ENCODE measurements at places on chromosomes 1 and 21.

GRCh38 chr1:176765608-176766007 is 302.6 kb downstream of the PAPPA2 start:
- no peaks in the 10 kb centered on the region for H3K27me3 ChIP-seq
- no peak overlapping the region for H3K4me3 ChIP-seq
- no peak overlapping the region for H3K27ac ChIP-seq
- DNase-seq = no peak

DNA sequence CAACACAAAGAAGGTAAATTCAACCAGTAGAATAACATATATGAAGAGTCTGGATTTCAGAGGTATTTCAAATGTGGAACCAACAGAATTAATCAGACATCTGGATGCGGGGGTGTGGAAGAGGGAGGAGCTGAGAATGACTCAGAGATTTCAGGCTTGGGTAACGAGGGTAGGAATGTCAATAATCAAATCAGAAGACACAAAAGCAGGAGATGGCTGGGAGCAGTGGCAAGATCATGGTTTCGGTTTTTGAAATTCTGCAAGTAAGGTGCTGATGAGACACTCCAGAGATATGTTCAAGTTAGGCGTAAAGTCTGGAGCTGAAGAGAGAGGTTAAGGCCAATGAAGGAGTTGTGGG is 64.0 kb downstream of the PLPPR5 start:
- H3K4me3 ChIP-seq = no peak overlapping the region
- H3K27me3 ChIP-seq = no peaks in the 10 kb centered on the region
- no peak overlapping the region for H3K27ac ChIP-seq
- no peak for DNase-seq
- H3K4me1 ChIP-seq = no peaks in the 10 kb centered on the region

DNA sequence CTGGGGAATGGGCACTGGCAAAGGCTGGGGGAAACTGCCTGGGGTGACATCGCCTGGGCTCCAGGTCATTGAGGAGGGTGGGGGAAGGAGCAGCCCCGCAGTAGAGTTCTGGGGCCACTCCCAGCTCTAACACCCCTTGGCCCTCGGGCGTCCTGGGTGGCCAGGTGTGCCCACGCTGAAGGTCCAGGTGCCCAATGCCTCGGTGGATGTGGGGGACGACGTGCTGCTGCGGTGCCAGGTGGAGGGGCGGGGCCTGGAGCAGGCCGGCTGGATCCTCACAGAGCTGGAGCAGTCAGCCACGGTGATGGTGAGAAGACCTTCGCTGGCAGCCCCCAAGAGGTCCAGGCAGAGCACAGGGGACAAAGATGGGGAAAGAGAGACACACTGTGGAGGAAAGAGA is 7.7 kb downstream of the NTRK1 start:
- no peaks in the 10 kb centered on the region for H3K36me3 ChIP-seq
- no peak overlapping the region for H3K27ac ChIP-seq
- DNase-seq = no peak
- peaks cover 14% of the 10 kb centered on the region for H3K27me3 ChIP-seq
- peaks cover 7% of the 10 kb centered on the region for H3K4me1 ChIP-seq

GRCh38 chr1:230681599-230681998 is 32.3 kb downstream of the AGT start:
- H3K36me3 ChIP-seq = peaks cover 94% of the 10 kb centered on the region
- H3K27me3 ChIP-seq = no peaks in the 10 kb centered on the region
- H3K4me1 ChIP-seq = no peaks in the 10 kb centered on the region
- no peak overlapping the region for H3K4me3 ChIP-seq
- no peak for DNase-seq
- no peak overlapping the region for H3K27ac ChIP-seq

DNA sequence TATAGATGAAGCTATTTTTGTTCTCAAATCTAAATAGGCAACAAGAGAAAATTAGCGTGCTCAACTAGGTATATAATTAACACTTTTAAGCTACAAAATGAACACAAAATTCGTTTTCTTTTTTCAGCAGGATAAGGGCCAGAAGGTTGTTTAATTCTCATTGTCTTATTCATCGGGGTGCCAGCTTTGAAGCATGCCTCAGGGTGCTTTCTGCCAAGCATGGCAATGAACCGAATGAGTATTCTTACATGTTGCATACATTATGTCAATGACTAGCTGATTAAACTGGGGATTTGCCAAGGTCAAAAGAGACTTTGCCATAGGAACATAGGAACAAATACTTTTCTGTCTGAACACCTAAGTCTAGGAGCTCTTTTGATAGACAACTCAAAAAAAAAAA is 102.0 kb upstream of the MAP1LC3C start:
- H3K4me3 ChIP-seq = no peak overlapping the region
- H3K27me3 ChIP-seq = no peaks in the 10 kb centered on the region
- no peak overlapping the region for H3K27ac ChIP-seq
- no peaks in the 10 kb centered on the region for H3K36me3 ChIP-seq
- DNase-seq = no peak

DNA sequence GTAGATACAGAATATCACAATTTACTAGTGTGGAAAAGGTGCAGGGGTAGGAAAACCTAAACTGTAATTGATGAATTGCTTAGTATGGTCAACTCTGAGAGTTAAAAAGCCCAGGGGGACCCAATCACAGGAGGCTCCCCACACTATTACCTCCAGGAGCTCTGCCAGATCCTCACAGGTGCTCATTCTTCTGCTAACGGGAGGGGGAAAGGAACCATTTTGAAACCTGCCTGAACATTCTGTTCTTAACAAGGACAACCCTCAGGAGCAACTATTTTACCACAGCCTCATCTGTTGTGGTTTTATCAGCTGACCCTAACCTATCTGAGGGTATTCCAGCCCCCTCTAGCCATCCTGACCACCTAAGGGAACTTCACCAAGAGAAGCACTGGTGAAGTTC is 19.1 kb downstream of the PDIK1L start:
- DNase-seq = no peak
- H3K27me3 ChIP-seq = no peaks in the 10 kb centered on the region
- no peak overlapping the region for H3K27ac ChIP-seq
- H3K4me3 ChIP-seq = no peak overlapping the region
- no peaks in the 10 kb centered on the region for H3K36me3 ChIP-seq
- H3K4me1 ChIP-seq = peaks cover 14% of the 10 kb centered on the region

GRCh38 chr1:2276803-2277580 is 48.9 kb downstream of the SKI start:
- no peak for DNase-seq
- H3K4me1 ChIP-seq = peaks cover 39% of the 10 kb centered on the region
- H3K27me3 ChIP-seq = no peaks in the 10 kb centered on the region
- H3K4me3 ChIP-seq = no peak overlapping the region
- peaks cover 8% of the 10 kb centered on the region for H3K36me3 ChIP-seq
- no peak overlapping the region for H3K27ac ChIP-seq

DNA sequence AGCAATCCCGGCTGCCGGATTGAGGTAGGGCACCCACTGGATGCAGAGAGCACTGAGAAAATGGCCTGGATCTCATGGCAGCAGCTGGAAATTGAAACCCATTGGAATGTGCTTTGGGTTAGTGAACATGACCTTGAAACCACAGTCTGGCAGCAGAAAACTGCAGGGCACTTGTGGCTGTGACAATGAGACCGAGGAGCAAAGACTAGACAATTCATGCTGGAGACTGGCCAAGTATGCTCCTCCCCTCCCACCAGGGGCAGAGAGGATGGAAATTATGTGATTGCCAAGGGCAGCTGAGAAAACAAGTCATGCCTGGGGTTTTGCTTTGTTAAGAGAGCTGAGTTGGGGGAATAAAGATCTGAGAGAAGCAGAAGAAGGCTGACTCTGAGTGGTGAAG is 60.7 kb downstream of the ZNF697 start:
- H3K27ac ChIP-seq = no peak overlapping the region
- no peak for DNase-seq
- no peaks in the 10 kb centered on the region for H3K4me1 ChIP-seq
- H3K27me3 ChIP-seq = no peaks in the 10 kb centered on the region
- H3K36me3 ChIP-seq = no peaks in the 10 kb centered on the region
- H3K4me3 ChIP-seq = no peak overlapping the region

GRCh38 chr1:1763657-1764621 is 14.3 kb downstream of the NADK start:
- no peak overlapping the region for H3K27ac ChIP-seq
- no peak for DNase-seq
- H3K4me3 ChIP-seq = no peak overlapping the region
- no peaks in the 10 kb centered on the region for H3K4me1 ChIP-seq
- peaks cover 41% of the 10 kb centered on the region for H3K36me3 ChIP-seq

DNA sequence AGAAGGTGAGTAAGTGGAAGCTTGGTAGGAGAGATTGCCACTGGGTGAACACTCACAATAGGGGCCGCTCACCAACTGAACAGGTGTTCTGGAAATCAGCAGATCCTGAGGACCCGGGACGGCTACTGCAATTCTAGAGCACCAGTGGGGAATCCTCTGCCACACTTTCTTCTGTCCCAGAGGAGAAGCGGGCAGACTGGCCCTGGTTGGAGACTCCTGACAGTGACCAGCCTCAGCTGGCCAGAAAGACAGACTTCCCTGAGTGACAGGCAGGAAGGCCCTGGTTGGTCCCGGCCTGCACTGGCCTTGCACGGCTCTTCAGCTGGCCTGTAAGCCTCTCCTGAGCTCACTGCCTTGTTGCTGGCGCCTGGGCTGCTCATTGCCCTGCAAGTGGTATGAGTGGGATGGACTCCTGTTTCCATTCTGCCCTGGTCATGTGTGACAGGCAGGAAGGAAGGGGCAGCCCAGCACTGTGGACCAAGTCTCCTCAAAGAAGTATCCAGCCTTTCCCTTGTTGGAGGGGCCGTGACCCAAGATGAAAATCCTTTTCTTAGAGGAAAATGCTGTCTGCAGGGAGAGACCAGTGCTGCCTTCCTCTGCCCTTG is 34.5 kb downstream of the MAN1C1 start:
- H3K27ac ChIP-seq = no peak overlapping the region
- H3K4me3 ChIP-seq = no peak overlapping the region
- H3K4me1 ChIP-seq = peaks cover 9% of the 10 kb centered on the region
- H3K36me3 ChIP-seq = peaks cover 4% of the 10 kb centered on the region
- H3K27me3 ChIP-seq = no peaks in the 10 kb centered on the region
- no peak for DNase-seq

DNA sequence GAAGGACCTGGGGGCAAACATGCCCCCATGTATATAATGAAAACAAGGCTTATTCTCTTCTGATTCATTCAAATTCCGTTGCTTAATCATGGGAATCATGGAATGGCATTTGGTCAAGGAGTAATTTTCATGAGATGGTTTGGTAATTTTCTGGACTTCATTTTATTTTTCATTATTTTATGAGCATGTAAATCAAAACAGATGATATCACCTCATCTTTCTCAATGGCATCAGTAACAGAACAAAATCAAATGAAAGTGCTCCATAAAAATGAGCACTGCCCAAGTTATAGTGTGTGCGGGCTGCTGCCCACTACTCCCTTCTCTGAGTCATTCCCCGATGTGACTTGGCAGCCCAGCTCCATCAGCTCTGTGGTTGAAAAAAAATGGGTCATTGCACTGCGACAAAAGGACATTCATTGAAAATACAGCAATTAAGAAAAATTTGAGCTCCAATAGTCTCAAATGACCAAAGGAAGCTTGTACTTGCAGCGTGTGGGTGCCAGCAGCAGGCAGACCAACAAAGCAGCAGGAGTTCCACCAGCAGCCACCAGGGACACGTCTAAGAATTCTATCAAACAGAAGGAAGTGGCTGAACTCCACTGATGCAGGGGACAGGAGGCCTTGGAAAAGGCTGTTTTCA is 84.3 kb upstream of the VAV3 start:
- no peaks in the 10 kb centered on the region for H3K27me3 ChIP-seq
- H3K4me3 ChIP-seq = no peak overlapping the region
- H3K27ac ChIP-seq = no peak overlapping the region
- DNase-seq = no peak
- no peaks in the 10 kb centered on the region for H3K4me1 ChIP-seq
- H3K36me3 ChIP-seq = no peaks in the 10 kb centered on the region

DNA sequence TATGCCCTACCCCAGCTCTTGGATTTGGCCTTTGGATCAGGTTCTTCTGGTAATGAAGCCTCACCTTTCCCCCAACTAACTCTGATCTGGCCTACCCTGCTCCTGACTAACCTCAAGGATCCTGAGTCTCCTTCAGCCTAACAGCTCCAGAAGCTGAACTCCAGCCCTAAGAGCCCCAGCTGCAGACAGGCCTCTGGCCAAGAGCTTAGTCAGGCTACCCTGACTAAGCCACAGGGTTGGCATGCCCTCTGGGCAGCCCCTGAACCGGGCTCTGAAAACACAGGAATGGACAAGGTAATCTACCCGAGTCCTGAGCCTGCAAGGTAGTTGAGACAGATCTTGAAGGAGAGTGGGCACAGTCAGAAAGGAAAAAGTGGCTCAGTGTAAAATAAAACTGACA is 29.4 kb downstream of the COA7 start:
- no peak for DNase-seq
- H3K27me3 ChIP-seq = no peaks in the 10 kb centered on the region
- H3K4me3 ChIP-seq = no peak overlapping the region
- H3K27ac ChIP-seq = no peak overlapping the region

- DNase-seq = no peak
- no peaks in the 10 kb centered on the region for H3K27me3 ChIP-seq
- no peaks in the 10 kb centered on the region for H3K36me3 ChIP-seq
- no peaks in the 10 kb centered on the region for H3K4me1 ChIP-seq
- H3K4me3 ChIP-seq = no peak overlapping the region
Observed at GRCh38 chr1:186078245-186078644, 296.8 kb downstream of the TPR start.

GRCh38 chr1:165397944-165398343 is 41.4 kb upstream of the LMX1A start:
- no peak for DNase-seq
- no peaks in the 10 kb centered on the region for H3K36me3 ChIP-seq
- H3K4me3 ChIP-seq = no peak overlapping the region
- H3K4me1 ChIP-seq = peaks cover 8% of the 10 kb centered on the region

DNA sequence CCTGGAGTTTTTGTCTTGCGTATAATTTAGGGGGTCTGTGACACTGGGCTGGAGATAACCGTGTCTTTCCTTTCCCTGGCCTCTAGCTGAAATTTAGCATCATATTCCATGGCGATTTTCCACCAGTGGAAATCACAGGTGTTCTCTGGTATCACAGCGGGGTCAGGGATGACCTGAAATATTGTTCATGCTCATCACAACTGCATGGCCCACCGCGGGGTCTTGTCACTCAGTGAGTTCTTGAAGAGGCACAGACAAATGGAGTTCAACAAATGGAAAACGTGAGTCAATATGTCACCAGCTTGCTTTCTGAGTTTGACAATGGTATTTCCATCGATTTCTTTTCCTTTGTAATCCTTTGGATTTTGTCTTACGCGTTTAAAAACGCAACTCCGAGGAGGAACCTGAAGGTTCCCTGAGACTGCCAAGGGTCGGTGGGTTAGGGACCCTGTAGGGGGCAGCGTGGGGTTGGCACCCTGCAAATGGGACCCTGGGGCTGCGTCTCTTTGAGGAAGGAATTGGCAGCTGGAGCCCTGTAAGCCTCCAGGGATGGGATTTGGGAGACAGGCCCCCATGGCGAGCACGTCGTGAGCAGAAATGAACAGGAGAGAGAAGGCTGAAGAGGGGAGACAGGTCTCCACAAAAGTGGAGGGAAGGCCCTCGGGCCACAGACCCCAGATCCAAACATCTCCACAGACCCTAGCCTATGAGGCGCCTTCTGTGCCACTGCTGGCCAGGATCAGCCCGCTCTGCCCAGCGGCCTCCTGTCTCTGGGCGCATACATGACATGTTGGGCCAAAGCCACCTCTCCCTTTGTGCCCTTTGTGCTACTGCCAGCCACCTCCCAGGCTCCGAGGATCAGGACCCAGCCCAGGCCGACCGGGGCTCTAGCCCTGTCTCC is 32.1 kb upstream of the RUNX3 start:
- H3K4me1 ChIP-seq = peaks cover 35% of the 10 kb centered on the region
- no peak overlapping the region for H3K27ac ChIP-seq
- no peaks in the 10 kb centered on the region for H3K27me3 ChIP-seq
- no peaks in the 10 kb centered on the region for H3K36me3 ChIP-seq
- H3K4me3 ChIP-seq = no peak overlapping the region
- DNase-seq = no peak
